ENCODE measurements at places on chromosomes 2 and 18.
A peak's percentile ranks its signal among the peaks of the same experiment; 100 is the strongest.

- DNase-seq, result no peak
Measured at GRCh38 chr2:190792956-190793888, 87.4 kb upstream of the GLS start.

GRCh38 chr2:167322795-167323194 lies 434.5 kb downstream of the XIRP2 start:
- DNase-seq, result no peak

DNA sequence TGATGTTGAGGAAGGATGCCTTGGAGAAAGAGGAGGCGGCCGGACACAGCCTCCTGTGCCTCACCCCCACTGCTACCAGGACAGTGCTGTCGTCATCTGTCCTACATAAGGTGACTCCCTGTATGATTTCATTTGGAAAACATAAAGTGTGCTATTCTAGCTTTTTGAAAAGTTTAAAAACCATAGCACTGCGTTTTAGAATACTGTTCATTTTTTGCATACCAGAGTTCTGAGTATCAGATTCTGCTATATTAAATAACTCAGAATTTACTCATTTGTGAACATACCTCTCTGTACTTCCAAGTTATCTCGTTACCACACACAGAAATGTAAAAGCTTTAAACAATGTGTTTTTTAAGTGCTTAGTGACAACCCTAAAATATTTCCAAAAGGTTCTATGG lies 302.9 kb downstream of the LRRTM1 start:
- DNase-seq, result no peak

- DNase-seq, result no peak
Measured at GRCh38 chr2:236988216-236988615, 97.5 kb upstream of the COPS8 start.

DNA sequence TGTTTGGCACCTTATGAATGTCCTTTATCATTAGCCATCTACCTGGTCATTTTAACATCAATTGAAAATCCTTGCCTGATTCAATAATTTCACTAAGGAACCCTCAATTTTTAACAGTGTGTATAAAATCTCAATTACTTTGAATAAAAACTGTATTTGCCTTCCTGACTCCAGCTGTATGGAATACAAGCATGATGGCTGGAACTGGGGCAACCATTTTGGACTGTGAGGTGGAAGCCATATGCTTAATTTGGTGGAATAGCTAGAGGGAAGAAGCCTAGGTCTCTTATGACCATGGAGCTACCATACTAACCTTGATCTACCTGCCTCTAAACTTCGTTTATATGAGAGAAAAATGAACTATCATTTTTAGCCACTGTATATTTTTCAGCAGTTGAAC lies 12.5 kb upstream of the RTN4 start:
- DNase-seq, result no peak

DNA sequence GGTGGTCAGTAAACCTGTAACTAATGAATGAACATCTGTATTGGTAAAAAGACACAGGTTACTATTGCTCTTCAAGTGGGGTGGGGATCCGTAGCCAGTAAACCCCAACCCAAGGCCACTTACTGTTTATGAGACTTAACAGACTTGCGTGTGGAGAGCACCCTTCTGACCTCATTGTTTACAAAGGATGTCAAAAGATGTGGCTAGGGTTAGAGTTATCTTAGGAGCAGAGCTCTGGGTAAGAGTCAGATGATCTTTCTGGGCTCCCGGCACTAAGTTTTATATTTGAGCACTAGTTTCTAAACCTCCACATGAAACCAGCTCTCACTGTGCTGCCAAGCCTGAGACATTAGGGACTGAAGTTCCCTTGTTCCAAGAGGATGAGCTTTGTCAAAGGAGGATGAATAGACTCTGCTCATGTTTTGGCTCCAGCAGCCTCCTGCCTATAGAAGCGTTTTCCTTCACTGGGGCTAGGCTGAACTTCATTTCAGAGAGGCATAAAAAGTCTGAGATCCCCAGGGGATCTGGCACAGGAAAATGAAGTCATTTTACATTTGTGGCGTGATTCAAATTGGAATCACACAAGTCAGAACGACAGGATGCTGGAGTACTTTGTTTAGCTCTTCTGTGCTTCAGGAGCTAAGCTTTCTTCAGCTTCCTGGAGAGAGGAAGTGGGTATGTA lies 403.1 kb upstream of the TRIB2 start:
- peak; percentile 54 for DNase-seq

GRCh38 chr18:70182548-70182947 lies 22.9 kb downstream of the RTTN start:
- DNase-seq, result no peak

GRCh38 chr2:212249451-212249850 lies 289.2 kb downstream of the ERBB4 start:
- no peak for DNase-seq

- DNase-seq, result no peak
Measured at GRCh38 chr18:48929212-48929612, 21.6 kb downstream of the SMAD7 start.

- DNase-seq, result no peak
Measured at GRCh38 chr18:7565677-7566076, 1.4 kb upstream of the PTPRM start.

DNA sequence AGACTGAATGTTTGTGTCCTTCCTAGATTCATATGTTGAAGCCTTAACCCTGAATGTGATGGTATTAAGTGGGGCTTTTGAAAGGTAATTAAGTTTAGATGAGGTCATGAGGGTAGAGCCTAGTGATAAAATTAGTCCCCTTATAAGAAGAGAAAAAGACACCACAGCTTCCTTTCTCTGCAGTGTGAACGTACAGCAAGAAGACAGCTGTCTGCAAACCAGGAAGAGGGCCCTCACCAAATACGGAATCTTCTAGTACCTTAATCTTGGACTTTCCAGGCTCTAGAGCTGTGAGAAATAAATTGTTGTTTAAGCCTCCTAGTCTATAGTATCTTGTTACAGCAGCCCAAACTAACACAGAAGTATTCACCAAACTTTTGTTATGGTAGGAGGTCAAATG lies 57.1 kb upstream of the CYTIP start:
- no peak for DNase-seq

GRCh38 chr2:86344404-86344803 lies 7.0 kb upstream of the REEP1 start:
- no peak for DNase-seq

DNA sequence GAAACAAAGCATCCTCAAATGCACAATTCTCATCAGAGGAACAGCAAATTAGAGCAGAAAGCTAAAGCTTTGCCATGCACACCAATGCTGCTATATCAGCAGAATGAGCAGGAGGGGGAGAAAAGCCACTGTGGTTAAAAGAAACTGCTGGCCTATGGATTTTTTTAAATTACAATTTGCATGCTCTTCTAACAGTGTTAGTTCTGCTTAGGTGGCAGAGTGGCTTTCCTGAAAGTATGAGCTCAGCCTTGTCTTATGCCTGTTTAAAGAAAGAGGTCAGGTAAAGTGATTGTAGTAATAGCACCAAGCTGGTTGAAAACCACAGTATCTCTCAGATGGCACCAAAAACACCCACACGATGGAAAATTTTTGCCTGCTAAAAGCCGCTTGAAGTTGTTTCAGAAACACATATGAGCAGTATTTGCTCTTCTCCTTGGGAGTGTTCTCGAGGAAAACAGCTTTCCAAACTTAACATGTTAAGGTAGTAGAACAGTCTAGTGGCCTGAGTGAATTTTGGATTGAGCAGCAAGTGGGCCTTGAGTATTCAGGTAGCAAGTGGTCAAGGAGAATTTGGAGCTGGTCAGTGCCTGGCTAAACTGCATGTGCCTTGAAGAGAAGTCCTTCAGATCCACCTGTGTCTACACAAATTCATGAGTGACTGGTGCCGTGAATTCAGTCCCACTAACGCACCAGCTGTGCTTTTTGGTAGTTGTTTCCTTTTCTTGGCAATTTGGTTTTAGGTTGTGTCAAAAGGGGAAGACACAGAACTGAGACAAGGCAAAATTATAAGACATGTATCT lies 19.6 kb upstream of the NDUFV2 start:
- DNase-seq, result no peak

DNA sequence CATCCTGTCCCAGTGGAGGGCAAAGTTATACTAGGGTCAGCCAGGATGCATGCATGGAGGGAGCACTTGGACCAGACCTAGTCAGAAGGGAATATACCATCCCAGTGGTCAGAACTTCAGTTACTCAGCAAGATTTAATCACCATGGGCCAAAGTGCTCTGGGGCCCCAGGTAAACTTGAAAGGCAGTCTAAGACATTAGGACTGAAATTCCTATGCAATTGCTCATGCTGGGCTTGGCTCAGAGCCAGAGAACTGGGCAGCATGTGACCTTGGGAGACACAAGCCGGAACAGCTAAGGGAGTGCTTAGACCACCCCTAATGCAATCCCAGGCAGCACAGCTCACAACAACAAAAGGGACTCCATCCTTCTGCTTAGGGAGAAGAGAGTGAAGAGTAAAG lies 401.3 kb downstream of the KCNJ3 start:
- no peak for DNase-seq

DNA sequence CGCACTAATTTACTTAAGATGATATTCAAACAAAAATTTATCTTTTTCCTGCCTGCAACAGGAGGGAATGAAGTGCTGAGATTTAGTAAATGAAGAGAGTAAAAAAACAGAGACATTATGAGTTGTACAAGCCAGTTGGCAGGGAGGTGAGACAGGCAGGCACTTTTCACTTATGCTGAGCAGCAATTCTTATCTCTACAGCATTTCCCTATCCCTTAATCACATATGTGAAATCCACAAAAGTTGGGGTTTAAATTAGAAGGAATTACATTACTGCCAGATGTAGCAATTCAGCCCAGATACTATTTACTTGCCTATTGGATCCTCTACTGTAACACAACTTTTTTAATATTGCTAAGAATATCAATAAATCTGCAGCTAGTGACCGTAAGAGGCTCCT lies 314.2 kb upstream of the LRP1B start:
- no peak for DNase-seq

- no peak for DNase-seq
Measured at GRCh38 chr18:8272254-8272653, 337.0 kb upstream of the RAB12 start.

- no peak for DNase-seq
Measured at GRCh38 chr2:179677077-179677688, 184.2 kb downstream of the ZNF385B start.

DNA sequence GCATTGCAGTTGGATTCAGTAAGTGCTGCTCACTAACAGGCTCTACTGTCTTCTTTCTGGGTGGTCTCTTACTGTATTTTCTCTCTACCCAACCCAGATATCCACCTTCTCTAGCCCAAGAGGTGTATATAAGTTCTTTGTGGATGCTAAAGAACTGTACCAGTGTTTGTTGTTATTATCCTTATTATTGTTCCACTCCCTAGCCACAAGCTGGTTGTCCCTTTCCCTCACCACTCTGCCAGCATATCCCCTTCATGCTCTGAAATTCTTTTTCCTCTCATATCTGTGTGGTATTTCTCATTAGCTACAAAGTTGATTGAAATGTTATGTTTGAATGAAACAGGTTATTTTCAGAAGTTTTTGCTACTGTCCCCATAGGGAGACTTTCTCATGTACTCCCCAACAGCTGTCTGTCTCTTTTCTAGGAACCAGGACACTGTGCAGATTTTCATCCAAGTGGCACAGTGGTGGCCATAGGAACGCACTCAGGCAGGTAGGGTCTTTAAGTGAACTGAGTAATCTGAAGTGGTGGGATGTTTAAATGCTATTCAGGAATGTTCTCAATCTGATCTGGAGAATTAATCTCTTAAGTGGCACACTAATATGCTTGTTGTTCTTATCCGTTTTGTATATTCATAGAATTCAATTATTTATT lies 56.8 kb downstream of the COX7A2L start:
- no peak for DNase-seq

GRCh38 chr2:215410932-215411285 lies 25.0 kb downstream of the FN1 start:
- no peak for DNase-seq

DNA sequence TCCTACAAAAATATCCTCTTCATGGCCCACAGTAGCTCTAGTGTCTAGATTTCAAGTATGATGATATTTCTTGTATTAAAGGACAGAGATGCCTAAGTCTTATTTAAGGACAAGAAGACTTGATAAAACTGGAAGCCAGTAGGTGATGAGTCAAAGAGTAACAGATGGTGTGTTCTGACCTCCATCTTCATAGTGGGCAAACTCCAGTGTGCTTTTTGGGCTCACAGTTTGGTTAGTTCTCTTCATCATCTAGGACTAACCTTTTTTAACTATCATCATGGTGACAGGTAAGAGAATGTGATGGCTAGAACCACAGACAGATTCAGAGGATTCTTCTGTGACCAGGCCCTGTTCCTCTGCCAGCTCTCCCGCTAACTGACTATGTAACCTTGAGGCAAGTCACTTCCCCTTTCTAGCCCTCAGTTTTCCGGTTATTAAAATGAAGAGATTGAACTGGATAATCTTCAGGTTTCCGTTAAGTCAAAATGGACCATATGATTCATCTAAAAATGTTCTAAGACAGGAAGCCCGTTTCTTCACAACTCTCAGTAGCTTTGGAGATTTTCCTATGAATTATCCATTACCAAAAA lies 140.3 kb upstream of the RASGRP3 start:
- no peak for DNase-seq

Measured in right hindlimb (tissue), 1 donor.